ENCODE measurements at places on chromosomes 1 and 21. TPM values are rescaled to one million over a fixed set of nuclear protein-coding genes. Genes with fewer than 3 reads are reported as not detected.
A peak's percentile ranks its signal among the peaks of the same experiment; 100 is the strongest.

The ZNF593OS gene
- polyA plus RNA-seq = 0.49 TPM

DNA sequence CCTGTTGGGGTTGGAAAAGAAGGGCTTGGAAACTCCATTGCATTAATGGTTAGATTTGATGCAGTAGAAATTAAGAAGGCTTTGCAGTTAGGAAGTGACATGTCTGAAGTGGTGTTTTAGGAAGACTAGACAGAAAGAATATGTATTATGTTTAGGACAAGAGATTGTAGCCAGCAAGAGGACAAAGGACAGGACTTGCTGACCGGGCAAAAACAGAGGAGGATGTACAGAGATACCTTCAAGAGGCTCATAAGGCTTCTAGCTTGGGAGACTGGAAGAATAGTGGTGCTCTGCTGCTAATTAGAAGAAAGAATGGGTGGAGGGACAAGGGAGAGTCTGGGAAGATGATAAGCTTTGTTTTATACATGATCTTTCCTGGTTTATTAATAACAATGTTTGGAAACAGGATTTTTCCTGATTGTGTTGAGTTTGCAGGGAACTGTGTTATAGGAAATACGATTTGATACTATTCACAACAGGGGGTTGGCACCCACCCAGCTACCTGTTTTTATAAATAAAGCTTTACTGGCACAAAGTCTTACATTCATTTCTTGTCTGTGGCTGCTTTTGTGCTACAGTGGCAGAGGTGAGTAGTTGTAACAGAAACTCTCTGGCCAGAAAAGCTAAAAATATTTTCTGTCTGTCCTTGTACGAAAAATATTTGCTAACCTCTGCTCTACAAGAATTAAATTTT lies 37.1 kb upstream of the TMCO2 start:
- no peaks in the 10 kb centered on the region for H3K4me1 ChIP-seq
- H3K36me3 ChIP-seq = peaks cover 24% of the 10 kb centered on the region
- H3K27ac ChIP-seq = no peak overlapping the region
- H3K4me3 ChIP-seq = no peak overlapping the region

- H3K4me3 ChIP-seq = no peak overlapping the region
- H3K27me3 ChIP-seq = no peaks in the 10 kb centered on the region
- H3K36me3 ChIP-seq = no peaks in the 10 kb centered on the region
- DNase-seq = no peak
- no peaks in the 10 kb centered on the region for H3K4me1 ChIP-seq
These were observed 40.1 kb downstream of the S100A10 start for GRCh38 chr1:151953409-151954094.

DNA sequence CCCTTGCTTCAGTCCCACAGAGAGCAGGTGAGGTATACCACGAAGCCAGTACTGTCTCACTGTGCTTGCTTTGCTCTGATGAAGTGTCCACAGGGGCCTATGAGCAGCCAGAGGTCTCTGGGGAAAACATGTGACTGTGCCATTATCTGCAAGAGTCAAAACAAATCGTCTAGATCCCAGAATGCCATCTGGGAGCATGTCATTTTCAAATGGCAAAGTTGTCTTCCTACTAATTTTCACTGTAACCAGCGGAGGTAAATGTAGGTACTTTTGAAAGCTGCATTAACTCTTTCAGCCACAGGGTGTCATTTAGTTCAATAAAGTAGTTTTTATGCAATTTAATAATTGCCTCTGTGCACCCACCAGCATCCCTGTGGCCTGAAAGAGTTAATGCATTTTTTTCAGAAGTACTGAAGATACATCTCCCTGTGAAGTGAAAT lies 173.6 kb upstream of the SGIP1 start:
- H3K27me3 ChIP-seq = no peaks in the 10 kb centered on the region
- no peak for DNase-seq
- H3K4me3 ChIP-seq = no peak overlapping the region
- no peak overlapping the region for H3K27ac ChIP-seq
- H3K36me3 ChIP-seq = peaks cover 34% of the 10 kb centered on the region

- no peak for DNase-seq
- H3K36me3 ChIP-seq = no peaks in the 10 kb centered on the region
- H3K4me3 ChIP-seq = peak overlapping the region; percentile 70
- peak overlapping the region; percentile 98 for H3K27ac ChIP-seq
- H3K27me3 ChIP-seq = no peaks in the 10 kb centered on the region
These were observed 791 bp upstream of the PIK3R3 start for GRCh38 chr1:46133181-46133658.

- no peaks in the 10 kb centered on the region for H3K4me1 ChIP-seq
- DNase-seq = no peak
- no peaks in the 10 kb centered on the region for H3K36me3 ChIP-seq
- H3K27ac ChIP-seq = no peak overlapping the region
- peaks cover 9% of the 10 kb centered on the region for H3K27me3 ChIP-seq
- H3K4me3 ChIP-seq = no peak overlapping the region
These were observed 5.5 kb upstream of the PADI1 start for GRCh38 chr1:17199267-17200044.

DNA sequence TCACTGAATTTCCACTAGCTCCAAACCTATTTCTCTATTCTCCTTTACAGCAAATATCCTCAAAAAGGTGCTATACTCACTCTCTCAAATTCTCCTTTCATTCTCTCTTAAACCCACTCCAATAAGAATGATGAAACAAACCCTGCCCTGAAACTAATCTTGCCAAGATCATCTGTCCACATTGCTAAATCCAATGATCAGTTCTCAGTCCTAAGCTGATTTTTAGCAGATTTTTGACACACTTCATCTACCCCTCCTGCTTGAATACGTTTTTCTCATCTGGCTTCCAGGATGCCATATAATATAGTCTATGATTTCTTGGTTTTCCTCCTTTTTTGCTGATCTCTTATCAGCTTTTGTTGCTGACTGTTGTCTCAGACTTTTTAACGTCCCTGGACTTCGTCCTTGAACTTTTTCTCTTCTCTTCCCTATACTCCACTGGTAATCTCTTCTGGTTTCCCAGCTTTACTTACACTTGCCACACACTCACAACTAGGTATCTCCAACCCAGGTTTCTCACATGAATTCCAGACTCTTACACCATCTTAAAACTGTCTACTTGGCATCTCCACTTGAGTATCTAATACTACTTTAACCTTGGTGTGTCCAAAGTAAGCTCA lies 35.3 kb downstream of the RERE start:
- DNase-seq = no peak
- H3K4me1 ChIP-seq = no peaks in the 10 kb centered on the region
- H3K27ac ChIP-seq = no peak overlapping the region
- no peak overlapping the region for H3K4me3 ChIP-seq

DNA sequence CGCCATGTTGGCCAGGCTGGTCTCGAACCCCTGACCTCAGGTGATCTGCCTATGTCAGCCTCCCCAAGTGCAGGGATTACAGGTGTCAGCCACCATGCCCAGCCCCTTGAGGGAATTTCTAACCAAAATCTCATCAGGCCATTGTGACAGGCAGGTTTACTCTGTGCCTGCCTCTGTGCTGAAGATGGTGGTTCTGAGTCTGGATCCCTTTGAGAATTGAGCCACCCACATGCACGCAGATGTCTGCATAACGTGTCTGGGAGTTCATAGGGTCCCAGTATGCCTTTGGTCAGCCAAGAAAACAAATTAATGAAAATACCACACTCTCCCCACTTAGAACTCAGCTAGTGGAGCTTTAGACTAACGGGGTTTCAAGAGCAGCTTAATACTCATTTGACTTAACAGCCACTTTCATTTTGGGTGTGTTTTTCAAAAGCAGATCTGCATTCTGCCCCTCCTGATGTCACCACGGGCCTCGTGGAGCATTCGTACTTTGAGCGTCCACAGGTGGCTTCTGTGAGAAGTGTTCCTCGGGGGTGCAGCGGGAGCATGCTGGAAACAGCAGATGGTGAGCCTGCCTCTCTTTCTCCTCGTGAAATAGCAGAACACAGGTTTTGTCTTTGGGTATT lies 45.3 kb downstream of the DIP2A start:
- no peak overlapping the region for H3K27ac ChIP-seq
- no peaks in the 10 kb centered on the region for H3K4me1 ChIP-seq
- no peak overlapping the region for H3K4me3 ChIP-seq
- DNase-seq = no peak

DNA sequence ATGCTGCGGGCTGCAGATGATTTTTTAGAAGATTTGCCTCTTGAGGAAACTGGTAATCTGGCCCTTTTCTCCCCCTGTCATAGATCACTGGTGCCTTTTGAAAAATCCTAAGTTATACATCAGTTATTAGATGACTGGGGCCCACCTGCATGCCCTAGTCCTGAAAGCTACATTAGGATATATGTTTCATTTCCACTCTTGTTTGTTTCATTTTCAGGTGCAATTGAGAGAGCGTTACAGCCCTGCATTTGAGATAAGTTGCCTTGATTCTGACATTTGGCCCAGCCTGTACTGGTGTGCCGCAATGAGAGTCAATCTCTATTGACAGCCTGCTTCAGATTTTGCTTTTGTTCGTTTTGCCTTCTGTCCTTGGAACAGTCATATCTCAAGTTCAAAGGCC lies 8.1 kb upstream of the IFI44 start:
- no peak for DNase-seq
- no peaks in the 10 kb centered on the region for H3K27me3 ChIP-seq
- H3K4me3 ChIP-seq = no peak overlapping the region
- no peaks in the 10 kb centered on the region for H3K4me1 ChIP-seq

DNA sequence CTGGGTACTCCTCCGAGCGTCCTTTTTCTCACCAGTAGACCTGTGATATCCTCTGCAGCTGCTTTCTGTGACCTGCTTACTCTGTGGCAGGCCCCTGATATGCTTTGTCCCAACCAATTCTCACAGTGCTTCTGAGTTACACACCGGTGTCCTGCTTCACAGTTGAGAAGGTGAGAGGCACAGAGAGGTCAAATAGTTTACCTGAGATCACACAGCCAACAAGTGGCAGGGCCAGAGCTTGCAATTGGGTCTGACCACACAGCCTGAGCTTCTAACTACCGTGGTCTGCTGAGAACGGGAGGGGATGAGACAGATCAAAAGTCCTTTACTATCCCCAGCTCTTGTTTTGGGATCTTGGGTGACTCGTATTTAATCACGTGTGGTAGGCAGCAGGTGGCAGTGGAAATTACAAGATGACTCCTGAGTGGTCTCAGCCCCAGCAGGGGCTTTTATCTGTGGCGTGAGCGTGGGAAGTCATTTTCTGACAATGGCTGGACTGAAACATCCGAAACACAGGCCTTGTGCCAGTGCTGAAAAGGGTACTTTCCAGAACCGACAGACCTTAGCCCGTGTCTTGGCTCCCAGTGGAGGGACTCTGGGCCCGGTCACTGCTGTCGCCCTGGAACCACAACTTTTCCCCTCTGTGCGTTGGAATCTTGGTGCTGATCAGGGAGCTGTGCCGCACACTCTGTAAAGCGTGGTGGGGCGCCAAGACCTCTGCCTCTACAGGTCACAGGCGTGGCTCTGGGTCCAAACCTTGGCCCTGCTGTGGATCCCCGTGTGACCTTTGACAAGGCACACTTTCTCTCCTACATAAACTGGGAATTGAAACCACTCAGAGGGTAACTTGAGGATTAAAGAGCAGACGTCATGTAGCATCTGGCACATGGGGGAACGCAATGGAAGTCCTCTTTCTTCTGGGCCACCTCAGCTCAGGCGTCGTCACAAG lies 11.9 kb downstream of the THEMIS2 start:
- H3K27ac ChIP-seq = peak overlapping the region; percentile 69
- no peak overlapping the region for H3K4me3 ChIP-seq
- H3K4me1 ChIP-seq = peaks cover 13% of the 10 kb centered on the region
- H3K36me3 ChIP-seq = peaks cover 7% of the 10 kb centered on the region
- no peaks in the 10 kb centered on the region for H3K27me3 ChIP-seq

- H3K27me3 ChIP-seq = peaks cover 4% of the 10 kb centered on the region
- no peaks in the 10 kb centered on the region for H3K36me3 ChIP-seq
- peak; percentile 33 for DNase-seq
- H3K4me3 ChIP-seq = no peak overlapping the region
These were observed 95.4 kb downstream of the PTPRU start for GRCh38 chr1:29331729-29332128.

- DNase-seq = no peak
- peaks cover 3% of the 10 kb centered on the region for H3K4me1 ChIP-seq
- peaks cover 21% of the 10 kb centered on the region for H3K36me3 ChIP-seq
- no peak overlapping the region for H3K27ac ChIP-seq
- no peaks in the 10 kb centered on the region for H3K27me3 ChIP-seq
These were observed 30.6 kb downstream of the NPHP4 start for GRCh38 chr1:5961601-5962000.

- H3K4me1 ChIP-seq = peaks cover 77% of the 10 kb centered on the region
- peaks cover 1% of the 10 kb centered on the region for H3K27me3 ChIP-seq
- DNase-seq = peak; percentile 57
These were observed 1.0 kb upstream of the TNNI1 start for GRCh38 chr1:201422436-201423030.

The CADM3 gene
- polyA plus RNA-seq = 0.43 TPM

The UMODL1 gene
- not detected for polyA plus RNA-seq

The AMY1B gene
- polyA plus RNA-seq = not detected

DNA sequence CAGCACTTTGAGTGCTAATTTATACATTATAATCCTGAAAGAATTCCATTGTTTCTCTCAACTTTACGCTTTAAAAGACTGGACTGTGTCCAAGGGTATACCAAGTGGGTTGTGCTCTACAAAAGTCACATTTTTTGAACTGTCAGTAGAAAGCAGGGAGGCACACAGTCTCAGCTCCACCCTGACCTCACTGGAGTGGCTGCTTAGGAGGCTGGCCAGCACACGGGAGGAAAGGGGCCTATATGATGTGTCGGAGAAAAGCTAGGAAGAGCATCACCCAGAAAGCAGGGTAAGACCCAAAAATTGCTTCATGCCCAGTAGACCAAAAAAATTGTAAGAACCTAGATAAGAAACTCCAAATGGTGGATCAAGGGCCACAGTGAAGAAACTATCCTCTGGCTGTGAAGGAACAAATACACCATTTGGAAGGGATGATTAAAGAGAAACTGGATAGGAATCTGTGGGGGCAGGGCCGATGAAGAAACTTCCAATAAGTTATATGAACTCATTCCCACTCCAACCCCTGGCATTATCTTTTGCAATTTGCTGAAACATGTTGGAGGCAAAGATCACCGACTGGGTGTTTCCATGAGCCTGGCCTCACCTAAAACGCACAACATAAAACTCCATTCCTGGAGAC lies 1.9 kb downstream of the S100A10 start:
- peak; percentile 39 for DNase-seq
- peak overlapping the region; percentile 87 for H3K4me3 ChIP-seq
- no peaks in the 10 kb centered on the region for H3K36me3 ChIP-seq
- peaks cover 48% of the 10 kb centered on the region for H3K4me1 ChIP-seq
- peaks cover 5% of the 10 kb centered on the region for H3K27me3 ChIP-seq

DNA sequence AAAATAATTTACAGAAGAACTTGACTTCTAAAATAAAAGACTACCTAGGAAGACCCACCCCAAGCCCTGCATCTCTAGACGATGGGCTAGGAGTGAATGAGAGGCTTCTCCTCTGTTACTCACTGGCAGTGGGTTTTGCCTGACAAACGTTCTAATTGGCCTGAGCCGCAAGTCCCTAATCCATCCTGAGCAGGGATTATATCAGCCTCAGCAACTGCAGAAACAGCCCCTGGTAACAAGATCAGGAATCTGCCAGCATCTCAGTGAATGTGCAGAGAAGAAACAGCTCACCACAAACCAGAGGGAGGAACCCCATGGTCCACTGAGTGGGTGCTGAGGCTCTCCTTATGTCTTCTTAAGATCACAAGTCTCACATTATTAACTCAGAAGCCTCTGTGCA lies 240.6 kb downstream of the BRINP2 start:
- H3K27me3 ChIP-seq = no peaks in the 10 kb centered on the region
- no peaks in the 10 kb centered on the region for H3K4me1 ChIP-seq
- no peak overlapping the region for H3K27ac ChIP-seq
- no peaks in the 10 kb centered on the region for H3K36me3 ChIP-seq

Data from muscle of leg (tissue), 16 donors.